ENCODE measurements at places on chromosomes 16 and 17.

DNA sequence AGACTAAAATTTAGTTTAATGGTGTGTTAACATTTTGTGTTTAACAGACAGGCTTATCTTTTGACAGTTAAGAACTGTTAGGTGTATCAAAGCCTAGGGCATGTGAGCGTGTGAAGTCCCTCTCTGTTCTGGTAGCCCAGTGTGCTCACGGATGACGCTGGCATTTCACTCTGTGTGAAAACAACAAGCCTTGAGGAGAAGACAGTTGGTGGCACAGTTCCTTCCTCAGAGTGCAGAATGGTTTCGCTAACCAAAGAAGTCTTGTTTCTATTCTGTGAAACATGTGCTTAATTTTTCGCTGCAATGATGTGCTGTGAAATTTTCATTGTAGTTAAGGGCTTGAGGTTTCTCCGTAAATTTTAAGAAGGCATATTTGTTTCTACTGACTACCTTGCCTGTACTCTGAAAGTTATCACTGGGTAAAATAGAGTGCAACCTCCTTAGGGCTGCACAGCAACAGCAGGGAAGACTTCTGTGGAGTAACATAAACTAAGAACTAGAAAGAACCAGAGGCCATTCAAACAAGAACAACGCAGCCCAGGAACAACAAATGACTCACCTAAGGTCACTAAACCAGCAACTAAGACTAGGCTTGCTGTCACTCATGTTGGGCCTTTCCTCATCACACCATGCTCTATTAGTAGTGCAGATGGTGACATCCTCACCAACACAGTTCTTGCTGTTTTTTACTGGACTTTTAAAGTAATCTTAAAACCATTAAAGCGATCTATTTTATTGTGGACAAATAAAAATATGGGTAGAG, 33.4 kb downstream of the BRD7 start:
- DNase-seq: no peak

- no peak for DNase-seq
These were observed 161.5 kb upstream of the TOX3 start for GRCh38 chr16:52708476-52708875.

GRCh38 chr17:34173241-34173640, 81.8 kb upstream of the CCL2 start:
- DNase-seq: no peak

GRCh38 chr16:61324044-61324443, 712.2 kb downstream of the CDH8 start:
- no peak for DNase-seq

All from stimulated activated CD4-positive, alpha-beta T cell treated with anti-CD3 and anti-CD28 coated beads, Interleukin-2, amount 100 ng/mL, for 48 hours (primary cell).